ENCODE measurements at places on chromosomes 1 and 21.

GRCh38 chr1:17594690-17595601 is 55.4 kb downstream of the ARHGEF10L start:
- no peak for DNase-seq

DNA sequence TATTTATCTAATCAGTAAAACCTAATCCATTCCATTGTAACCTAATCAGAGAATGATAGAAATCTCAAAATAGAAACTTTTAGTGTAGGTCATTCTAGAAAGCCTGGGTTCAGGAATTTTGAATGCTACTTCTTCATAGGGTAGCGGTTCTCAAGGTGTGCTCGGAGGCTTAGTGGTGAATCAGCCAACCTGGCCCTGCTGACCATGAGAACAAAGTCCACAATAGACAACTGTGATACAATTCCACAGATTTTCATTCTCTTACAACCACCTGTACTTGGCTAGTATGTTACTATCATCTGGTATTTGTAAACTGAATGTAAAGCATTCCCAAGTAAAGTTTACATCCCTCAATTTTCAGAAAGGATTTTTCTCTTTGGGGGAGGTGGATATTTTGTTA is 7.5 kb upstream of the PUM1 start:
- DNase-seq, result no peak

- no peak for DNase-seq
Observed at GRCh38 chr21:26469789-26470188, 103.3 kb downstream of the CYYR1 start.

GRCh38 chr1:209547626-209548025 is 35.9 kb upstream of the CAMK1G start:
- DNase-seq, result no peak

- DNase-seq, result no peak
Observed at GRCh38 chr1:32714277-32714676, 11.7 kb upstream of the SYNC start.

DNA sequence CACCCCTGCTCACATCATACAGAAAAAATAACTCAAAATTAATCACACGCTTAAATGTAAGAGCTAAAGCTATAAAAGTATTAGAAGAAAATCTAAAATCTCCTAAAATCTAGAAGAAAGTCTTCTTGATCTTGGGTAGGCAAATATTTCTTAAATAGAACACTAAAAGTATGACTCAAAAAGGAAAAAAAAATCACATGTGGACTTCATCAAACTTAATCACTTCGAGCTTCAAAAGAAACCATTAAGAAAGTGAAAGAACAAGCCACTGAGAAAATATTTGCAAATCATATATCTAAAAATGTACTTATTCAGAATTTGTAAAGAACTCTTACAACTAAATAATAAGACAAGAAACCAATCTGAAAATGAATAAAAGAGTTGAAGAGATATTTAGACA is 32.7 kb downstream of the LRRC52 start:
- DNase-seq, result no peak

DNA sequence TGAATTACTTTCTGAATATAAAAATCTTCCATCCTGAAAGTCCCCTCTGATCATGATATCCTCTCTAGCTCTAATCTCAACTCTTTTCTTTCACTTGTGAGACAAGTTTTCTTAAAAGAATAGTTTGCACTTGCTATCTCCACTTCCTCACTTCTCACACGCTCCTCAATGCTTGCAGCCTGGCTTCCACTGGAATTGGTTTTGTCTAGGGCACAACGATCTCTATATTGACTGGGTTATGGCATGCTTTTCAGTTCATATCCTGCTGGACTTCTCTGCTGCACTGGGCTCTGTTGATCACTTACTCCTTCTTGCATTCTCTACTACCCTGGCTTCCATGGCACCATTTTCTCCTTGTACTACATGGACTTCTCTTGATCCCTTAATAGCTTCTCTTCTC is 474 bp downstream of the FCRLA start:
- no peak for DNase-seq

DNA sequence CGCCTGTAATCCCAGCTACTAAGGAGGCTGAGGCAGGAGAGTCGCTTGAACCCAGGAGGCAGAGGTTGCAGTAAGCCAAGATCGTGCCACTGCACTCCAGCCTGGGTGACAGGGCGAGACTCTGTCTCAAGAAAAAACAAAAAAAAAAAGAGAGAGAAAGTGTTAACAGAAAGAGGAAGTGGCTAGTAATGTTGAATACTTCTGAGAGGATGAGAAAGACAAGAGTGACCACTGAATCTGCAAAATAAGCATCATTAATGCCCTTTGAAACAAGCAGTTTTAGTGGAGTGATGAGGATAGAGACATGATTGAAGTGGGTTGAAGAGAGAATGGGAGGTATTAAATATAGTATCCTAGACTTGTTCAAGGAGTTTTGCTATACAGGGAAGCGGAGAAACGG is 11.7 kb downstream of the MPZ start:
- DNase-seq, result no peak

GRCh38 chr1:1441002-1441888 is 5.8 kb downstream of the VWA1 start:
- peak; percentile 45 for DNase-seq

GRCh38 chr1:28560886-28561285 is 8.0 kb downstream of the TRNAU1AP start:
- no peak for DNase-seq

DNA sequence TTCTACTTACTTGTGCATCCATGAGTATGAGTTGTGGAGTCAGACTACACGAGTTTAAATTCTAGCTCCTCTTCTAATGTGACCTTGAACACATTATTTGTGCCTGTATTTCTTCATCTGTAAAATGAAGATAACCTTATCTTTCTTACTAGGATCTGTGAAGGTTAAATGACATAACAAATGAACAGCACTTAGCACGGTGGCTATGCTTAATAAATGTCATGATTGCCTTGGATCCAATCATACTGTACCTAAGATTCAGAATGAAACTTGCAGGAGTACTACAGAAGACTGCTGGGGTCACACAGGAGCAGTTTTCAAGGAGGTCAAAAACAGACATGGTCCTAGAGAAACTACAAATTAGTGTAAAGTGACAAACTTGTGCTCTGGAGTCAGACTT is 22.2 kb upstream of the ALG14 start:
- DNase-seq, result no peak

- no peak for DNase-seq
Observed at GRCh38 chr1:30919025-30919881, 10.7 kb upstream of the SDC3 start.

GRCh38 chr1:67144696-67145095 is 9.9 kb upstream of the C1orf141 start:
- no peak for DNase-seq

All from activated CD4-positive, alpha-beta T cell treated with anti-CD3 and anti-CD28 coated beads for 24 hours (primary cell).